ENCODE measurements at places on chromosomes 2 and 18.

DNA sequence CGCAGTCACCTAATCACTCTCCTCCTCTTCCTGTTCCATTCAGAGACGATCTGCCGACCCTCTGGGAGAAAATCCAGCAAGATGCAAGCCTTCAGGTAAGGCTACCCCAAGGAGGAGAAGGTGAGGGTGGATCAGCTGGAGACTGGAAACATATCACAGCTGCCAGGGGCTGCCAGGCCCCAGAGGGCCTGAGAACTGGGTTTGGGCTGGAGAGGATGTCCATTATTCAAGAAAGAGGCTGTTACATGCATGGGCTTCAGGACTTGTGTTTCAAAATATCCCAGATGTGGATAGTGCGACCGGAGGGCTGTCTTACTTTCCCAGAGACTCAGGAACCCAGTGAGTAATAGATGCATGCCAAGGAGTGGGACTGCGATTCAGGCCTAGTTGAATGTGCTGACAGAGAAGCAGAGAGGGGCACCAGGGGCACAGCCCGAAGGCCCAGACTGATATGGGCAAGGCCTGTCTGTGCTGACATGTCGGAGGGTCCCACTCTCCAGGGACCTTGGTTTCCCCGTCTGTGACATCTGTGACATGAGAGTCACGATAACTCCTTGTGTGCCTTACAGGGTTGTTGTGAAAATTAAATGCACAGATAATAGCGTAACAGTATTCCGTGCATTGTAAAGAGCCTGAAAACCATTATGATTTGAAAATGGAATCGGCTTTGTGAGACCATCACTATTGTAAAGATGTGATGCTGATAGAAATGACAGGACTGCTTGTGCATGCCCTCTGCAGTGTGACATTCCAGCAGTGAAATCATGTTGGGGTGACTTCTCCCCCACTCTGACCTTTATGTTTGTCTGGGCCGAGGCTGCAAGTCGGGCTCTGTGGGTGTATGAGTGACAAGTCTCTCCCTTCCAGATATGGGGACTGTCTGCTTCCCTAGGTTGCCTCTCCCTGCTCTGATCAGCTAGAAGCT is 510 bp downstream of the IL1RN start:
- DNase-seq: no peak

DNA sequence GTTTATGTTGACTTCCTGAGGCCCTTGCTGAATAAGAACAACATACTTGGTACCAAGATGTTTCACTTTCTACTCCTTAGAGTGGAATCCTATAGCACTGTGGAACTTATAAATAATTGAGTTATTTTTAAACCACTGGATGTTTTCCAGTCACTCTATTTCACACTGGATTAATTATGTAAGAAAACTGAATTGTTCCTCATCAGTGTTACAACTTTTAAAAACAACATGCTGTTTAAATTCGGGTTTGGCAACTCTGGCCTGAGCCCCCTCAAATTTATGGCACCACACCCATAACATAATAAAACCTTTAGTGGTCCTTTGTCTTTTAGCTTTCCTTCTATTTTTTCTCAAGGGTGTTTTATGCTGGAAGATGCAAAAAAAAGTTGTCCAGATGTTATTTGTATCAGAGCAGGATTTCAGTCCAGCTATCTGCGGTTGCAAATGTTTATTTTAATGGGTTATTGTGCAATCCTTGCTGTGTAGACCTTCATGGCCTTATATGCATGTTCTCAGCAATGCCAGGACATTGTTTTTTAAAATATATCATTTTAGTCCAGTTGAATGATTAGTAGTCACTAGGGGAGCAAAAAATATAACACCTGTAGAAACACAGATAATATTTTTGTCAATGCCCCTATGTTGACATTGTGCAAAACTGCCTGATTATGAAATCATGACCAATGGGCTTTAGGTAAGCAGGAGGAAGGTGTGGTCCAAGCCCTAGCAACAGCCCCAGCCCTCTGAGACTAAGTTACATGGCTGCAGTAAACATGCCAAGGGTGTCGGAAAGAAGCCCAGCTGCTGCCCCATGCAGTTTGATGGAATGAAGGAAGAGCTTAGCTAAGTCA is 638.0 kb upstream of the ZEB2 start:
- DNase-seq: no peak

- DNase-seq: no peak
Measured at GRCh38 chr2:239834143-239834542, 191.0 kb downstream of the NDUFA10 start.

- DNase-seq: no peak
Measured at GRCh38 chr2:205232086-205232485, 450.2 kb upstream of the NRP2 start.

DNA sequence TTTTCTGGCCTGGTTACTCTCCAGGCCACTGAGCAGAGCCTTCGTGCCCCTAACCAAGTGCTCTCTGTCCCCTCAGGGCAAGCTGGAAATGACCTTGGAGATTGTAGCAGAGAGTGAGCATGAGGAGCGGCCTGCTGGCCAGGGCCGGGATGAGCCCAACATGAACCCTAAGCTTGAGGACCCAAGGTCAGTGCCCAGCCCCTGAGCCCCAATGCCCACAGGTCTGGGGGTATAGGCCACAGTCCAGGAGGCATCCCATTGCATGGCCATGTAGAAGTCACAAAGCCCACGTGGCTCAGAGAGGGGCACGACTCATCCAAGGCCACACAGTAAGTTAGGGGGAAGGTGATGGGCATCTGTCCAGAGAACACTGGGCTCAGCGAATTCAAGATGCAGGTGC is 227.6 kb downstream of the DYSF start:
- no peak for DNase-seq

DNA sequence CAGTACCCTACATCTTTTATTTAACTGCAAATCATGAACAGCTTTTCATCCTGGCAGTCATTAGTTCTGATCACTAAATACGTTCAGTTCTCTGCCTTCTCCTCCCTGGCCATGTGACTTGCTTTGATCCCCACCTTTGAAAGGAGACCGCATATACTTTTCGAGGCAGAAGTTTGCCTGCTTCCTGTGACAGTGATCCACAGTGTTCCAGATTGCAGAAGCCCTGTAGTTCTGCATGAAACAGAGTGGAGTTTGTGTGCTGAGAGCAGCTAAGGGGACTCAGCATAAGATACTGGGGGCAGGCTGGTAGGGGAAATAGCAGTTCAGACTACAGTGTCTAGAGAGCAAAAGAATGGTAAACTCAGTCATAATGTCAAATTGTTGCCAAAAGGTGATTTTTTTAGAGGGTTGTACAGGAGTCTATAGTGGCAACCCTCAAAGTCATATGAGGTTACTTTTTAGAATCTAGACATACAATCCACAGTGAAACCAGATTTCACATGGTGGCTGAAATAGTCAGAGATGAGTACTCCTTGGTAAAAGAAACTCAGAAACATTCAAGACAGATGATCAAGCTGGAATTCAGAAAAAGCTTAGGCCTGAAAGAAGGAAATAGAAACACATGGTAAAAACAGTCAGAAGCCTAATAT is 1800.4 kb upstream of the CELF4 start:
- no peak for DNase-seq

- no peak for DNase-seq
Measured at GRCh38 chr2:46487667-46488335, 8.4 kb downstream of the TMEM247 start.

- no peak for DNase-seq
Measured at GRCh38 chr18:21763846-21764646, 23.5 kb downstream of the MIB1 start.

DNA sequence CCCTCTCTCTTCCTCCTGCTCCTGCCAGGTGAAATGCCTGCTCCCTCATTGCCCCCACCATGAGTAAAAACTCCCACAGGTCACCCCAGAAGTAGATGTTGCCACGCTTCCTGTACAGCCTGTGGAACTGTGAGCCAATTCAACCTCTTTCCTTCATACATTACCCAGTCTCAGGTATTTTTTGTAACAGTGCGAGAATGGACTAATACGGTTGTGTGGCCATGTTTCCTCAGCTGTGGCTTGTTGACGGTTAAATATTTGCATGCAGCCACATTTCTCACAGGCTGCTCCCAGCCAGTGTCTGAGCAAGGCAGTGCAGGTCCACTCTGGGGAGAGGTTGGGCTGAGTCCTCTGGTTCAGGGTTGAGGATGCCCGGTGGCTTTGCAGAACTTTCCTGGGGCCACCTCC is 27.8 kb upstream of the COPS8 start:
- DNase-seq: no peak

GRCh38 chr2:159933040-159933726 is 129.2 kb downstream of the PLA2R1 start:
- DNase-seq: no peak

GRCh38 chr2:96108151-96108540 is 8.2 kb downstream of the ADRA2B start:
- DNase-seq: no peak

GRCh38 chr2:191615596-191615995 is 62.3 kb upstream of the NABP1 start:
- no peak for DNase-seq

DNA sequence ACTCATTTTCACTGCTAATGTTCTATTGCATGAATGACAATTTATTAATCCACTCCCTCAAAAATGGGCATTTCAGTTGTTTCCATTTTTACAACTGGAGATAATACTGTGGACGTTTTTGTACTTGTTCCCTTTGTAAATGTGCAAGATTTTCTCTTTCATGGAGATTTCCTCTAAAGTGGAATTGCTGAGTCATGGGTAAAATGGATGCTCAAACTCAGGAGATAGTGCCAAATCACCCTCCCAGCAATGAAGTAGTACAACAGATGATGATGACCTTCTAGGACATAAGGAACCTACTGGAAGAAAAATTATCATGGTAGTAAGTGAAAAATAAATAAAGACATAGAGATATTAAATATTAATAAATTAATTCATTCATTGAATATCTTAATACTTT is 460.8 kb upstream of the CHST9 start:
- no peak for DNase-seq

- no peak for DNase-seq
Measured at GRCh38 chr18:9281780-9282179, 52.8 kb upstream of the TWSG1 start.

DNA sequence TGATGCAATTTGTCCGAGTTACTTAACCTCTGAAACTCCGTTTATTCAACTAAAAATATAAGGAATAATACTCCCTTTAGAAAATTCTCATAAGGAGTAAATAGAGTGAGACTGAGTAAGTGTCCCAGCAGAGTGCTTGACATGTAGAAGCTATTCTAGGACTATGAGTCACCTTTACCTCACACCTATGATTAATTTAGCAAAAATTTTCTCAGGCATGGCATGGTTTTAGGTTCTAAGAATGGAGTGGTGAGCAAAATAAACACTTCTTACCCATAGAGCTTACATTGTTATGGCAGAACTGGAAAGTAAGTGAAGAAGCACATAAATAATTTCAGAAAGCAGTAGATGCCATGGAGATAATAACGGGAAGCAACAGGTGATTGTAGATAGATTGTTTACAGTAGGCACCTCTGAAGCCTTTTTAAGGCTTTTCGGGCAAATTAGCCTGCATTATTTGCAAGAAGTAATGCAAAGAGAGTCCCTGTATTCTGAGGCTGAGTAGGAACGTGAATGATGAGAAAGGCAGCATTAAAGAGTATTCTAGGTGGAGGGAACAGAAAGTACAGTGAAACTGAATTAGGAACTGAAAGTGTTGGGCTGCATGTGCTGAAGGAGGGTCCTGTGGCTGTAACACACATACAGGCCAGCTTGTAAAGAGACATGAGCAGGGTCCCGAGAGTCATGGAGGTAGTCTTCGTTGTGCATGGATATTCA is 209.2 kb downstream of the ZNF407 start:
- DNase-seq: no peak

DNA sequence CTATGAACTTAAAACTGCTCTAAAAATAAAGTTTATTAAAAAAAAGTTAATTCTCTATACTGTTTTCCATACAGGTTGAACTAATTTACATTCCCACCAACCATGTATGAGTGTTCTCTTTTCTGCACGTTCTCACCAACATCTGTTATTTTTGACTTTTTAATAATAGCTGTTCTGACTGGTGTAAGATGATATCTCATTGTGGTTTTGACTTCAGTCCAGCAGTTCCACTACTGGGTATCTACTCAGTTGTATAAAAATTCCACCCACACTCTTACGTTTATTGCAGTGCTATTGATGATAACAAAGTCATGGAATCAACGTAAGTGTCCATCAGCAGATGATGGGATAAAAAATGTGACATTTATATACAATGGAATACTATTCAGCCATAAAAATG is 33.7 kb downstream of the SPAG16 start:
- DNase-seq: no peak

- no peak for DNase-seq
Measured at GRCh38 chr2:86768189-86768949, 22.3 kb downstream of the CD8A start.

- DNase-seq: no peak
Measured at GRCh38 chr18:9715978-9716774, 8.1 kb downstream of the RAB31 start.

DNA sequence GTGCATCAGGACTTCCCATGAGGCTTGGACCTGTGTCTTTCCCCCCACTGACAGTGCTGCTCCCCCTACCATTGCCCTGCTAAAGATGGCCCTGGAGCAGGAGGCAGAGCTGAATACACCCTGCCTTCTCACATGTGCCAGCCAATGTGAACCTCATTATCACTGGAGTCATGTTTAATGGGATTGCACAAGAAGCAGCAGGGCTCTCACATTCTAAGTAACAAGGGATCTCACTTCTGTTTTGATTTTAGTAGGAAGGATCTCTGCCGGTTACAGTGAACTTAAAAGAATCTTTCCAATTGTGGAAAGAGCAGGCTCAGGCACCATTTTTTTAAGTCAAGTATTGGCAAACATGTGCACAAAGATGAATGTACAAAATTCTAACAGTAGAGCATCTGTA is 322.1 kb upstream of the MEX3C start:
- DNase-seq: no peak

DNA sequence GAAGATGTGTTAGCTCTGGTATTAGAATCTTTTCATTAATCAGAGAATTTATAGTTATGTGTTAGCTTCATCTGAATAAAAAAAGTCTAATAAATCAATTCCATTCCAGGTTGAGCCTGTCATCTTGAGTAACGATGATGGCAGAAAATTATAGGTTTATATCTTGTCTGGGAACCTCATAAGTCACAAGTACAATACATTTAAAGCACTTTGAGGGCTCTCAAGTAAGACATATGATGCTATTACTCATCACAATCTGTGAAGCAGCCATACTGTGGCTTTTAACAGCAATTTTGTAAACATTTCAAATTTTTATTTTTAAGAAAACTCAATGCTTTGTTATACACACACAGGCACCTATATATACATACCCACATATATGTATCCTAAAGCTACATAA is 484.1 kb upstream of the VRK2 start:
- DNase-seq: no peak

DNA sequence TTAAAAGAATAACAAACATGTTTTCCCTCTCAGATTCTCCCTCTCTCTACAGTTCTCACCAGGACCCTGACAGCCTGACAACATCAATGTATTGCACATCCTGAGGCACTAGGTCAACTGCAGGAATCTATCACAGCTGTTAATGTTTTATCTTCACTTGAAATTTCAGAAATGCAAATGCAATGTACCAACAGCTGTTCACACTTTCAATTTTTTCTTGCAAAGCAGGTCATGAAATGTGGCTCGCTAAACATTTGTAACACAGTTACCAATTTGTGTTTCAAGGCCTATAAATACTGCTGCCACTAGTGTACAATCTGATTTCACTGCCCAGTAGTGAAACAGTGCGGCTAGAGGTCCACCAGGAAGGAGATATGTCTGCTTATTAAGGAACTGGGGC is 147.8 kb downstream of the EXOC6B start:
- no peak for DNase-seq

GRCh38 chr2:211376410-211376809 is 820.0 kb downstream of the CPS1 start:
- DNase-seq: no peak
